CD8-positive, alpha-beta memory T cell (primary cell): ENCODE measurements at places on chromosomes 4 and X. TPM values are rescaled to one million over a fixed set of nuclear protein-coding genes. Genes with fewer than 3 reads are reported as not detected.

DNA sequence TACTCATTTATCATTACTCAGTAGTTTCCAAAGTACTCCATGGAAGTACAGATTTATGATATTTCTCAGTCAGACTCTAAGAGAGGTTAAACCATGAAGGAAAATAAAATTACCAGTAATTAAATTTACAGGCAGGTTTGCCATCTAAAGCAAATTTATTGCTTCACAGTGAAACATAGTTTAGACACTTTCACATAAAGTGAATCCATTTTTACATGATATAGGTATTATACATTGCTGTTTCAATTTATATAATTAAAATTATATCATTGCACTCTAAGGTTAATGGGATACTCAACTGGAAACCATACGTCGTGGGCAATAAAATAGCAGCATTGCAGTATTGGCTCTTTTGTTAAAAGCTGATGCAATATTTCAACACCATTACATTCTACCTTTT lies 202.8 kb downstream of the SLIT2 start:
- no peaks in the 10 kb centered on the region for H3K27me3 ChIP-seq
- no peak overlapping the region for H3K27ac ChIP-seq
- H3K36me3 ChIP-seq, result no peaks in the 10 kb centered on the region
- no peaks in the 10 kb centered on the region for H3K4me1 ChIP-seq

GRCh38 chr4:114599231-114599902 lies 760 bp downstream of the UGT8 start:
- DNase-seq, result no peak
- H3K4me1 ChIP-seq, result no peaks in the 10 kb centered on the region
- no peaks in the 10 kb centered on the region for H3K27me3 ChIP-seq
- H3K27ac ChIP-seq, result no peak overlapping the region

GRCh38 chr4:78432896-78433295 lies 118.7 kb upstream of the ANXA3 start:
- H3K4me1 ChIP-seq, result no peaks in the 10 kb centered on the region
- DNase-seq, result no peak
- no peaks in the 10 kb centered on the region for H3K36me3 ChIP-seq
- H3K27me3 ChIP-seq, result no peaks in the 10 kb centered on the region
- no peak overlapping the region for H3K27ac ChIP-seq

DNA sequence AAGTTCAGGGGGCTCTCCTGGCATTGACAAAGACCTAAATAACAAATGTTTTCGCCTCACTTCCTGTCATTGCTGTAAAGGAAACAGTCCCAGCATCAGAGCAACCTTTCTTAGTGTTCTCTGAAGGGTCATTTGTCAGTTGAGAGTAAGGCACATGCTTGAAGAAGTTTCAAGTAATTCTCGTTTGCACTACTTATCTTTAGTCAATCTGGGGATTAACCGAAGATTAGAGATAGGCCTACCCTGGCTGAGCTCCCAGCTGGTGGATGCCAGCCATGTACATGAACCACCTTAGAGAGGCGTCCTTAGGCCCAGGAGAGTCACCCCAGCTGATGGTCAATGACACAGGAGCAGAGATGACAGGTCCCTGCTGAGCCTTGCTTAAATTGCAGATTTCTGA lies 189.9 kb upstream of the PGRMC2 start:
- no peaks in the 10 kb centered on the region for H3K27me3 ChIP-seq
- no peak overlapping the region for H3K27ac ChIP-seq
- no peak for DNase-seq
- no peaks in the 10 kb centered on the region for H3K36me3 ChIP-seq
- H3K4me3 ChIP-seq, result no peak overlapping the region
- no peaks in the 10 kb centered on the region for H3K4me1 ChIP-seq

GRCh38 chr4:172899861-172900260 lies 268.8 kb upstream of the GALNT7 start:
- H3K36me3 ChIP-seq, result no peaks in the 10 kb centered on the region
- DNase-seq, result no peak
- H3K4me3 ChIP-seq, result no peak overlapping the region
- H3K4me1 ChIP-seq, result no peaks in the 10 kb centered on the region

DNA sequence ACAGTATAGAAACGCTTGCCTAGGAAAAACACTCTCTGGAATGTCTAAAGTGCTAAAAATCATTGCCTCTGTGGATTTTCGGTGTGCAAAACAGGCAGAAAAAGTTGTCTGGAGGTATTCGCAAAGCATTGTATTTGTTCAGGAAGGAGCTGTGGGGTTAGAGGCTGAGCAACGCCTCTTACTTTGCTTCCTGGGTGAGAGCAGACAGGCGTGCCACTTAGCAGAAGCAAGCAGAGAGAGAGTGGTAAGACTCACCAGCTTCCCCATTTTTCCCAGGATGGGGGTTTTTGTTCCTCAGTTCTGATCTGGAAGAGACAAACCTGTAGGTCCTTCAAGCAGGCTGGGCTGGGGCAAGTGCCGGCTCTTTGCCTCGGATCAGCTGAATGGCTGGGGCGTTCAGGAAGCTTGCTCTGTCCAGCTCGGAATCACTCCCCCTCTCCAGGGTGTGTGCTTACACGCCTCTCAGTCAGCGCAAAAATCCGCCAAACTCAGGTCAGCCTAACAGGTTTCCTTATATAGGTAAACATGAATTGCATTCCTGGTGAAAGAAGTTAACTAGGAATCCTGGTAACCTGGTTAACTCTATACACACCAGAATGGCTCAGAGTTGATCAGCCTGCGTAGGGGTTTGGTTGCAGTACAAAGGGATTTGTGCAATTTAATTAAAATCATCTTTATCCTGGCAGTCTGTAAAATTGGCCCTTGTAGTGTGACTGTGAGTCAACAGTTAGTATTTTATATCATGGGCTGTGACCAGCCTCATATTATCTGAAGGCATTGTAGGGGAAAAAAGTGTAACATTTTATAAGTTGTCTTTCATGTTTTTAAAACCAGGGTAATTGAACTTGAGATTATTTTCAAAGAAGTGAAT lies 213.1 kb upstream of the MID1 start:
- no peaks in the 10 kb centered on the region for H3K36me3 ChIP-seq
- no peak overlapping the region for H3K4me3 ChIP-seq
- H3K27me3 ChIP-seq, result no peaks in the 10 kb centered on the region
- DNase-seq, result no peak
- H3K4me1 ChIP-seq, result no peaks in the 10 kb centered on the region

GRCh38 chrX:16687514-16687913 lies 25.0 kb downstream of the CTPS2 start:
- H3K4me1 ChIP-seq, result no peaks in the 10 kb centered on the region
- no peaks in the 10 kb centered on the region for H3K36me3 ChIP-seq
- no peak overlapping the region for H3K4me3 ChIP-seq
- H3K27ac ChIP-seq, result no peak overlapping the region

DNA sequence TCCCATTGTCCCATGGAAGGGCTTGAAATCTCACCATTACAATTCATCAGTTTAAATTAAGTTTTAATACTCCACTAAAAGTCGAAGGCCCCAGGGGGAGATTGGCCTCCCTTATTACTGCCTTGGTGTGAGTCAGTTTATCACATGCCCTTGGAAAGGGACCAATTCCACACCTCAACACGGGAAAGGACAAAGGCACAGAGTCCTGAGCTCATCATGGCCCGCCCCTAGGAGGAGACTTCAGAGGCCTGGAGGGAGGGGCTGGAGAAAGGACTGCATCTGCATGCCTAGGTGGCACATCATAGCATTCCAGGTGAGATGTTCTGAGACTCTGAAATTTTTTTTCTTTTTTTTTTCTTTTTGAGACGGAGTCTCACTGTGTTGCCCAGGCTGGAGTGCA lies 2.8 kb upstream of the SEL1L3 start:
- no peak overlapping the region for H3K4me3 ChIP-seq
- DNase-seq, result no peak
- no peaks in the 10 kb centered on the region for H3K36me3 ChIP-seq

DNA sequence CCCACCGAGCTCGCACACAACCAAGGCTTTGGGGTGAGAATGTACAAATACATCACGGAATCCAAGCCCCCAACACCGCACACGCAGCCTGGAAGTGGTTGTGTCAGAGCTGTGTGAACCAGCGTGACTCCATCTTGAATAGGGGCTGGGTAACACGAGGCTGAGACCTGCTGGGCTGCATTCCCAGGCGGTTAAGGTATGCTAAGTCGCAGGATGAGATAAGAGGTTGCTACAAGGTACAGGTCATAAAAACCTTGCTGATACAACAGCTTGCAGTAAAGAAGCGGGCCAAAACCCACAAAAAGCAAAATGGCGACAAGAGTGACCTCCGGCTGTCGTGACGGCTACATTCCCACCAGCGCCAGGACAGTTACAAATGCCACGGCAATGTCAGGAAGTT lies 258.4 kb downstream of the DHRSX start:
- H3K4me1 ChIP-seq, result no peaks in the 10 kb centered on the region
- H3K4me3 ChIP-seq, result no peak overlapping the region
- no peaks in the 10 kb centered on the region for H3K27me3 ChIP-seq
- DNase-seq, result no peak
- no peaks in the 10 kb centered on the region for H3K36me3 ChIP-seq
- H3K27ac ChIP-seq, result no peak overlapping the region

- DNase-seq, result no peak
- H3K36me3 ChIP-seq, result no peaks in the 10 kb centered on the region
- no peak overlapping the region for H3K4me3 ChIP-seq
- H3K27ac ChIP-seq, result no peak overlapping the region
- H3K4me1 ChIP-seq, result no peaks in the 10 kb centered on the region
These were observed 67.5 kb downstream of the RBM47 start for GRCh38 chr4:40562208-40562607.

- H3K27ac ChIP-seq, result no peak overlapping the region
- DNase-seq, result no peak
- no peak overlapping the region for H3K4me3 ChIP-seq
- no peaks in the 10 kb centered on the region for H3K4me1 ChIP-seq
- H3K27me3 ChIP-seq, result no peaks in the 10 kb centered on the region
- H3K36me3 ChIP-seq, result no peaks in the 10 kb centered on the region
These were observed 622.7 kb downstream of the RAB28 start for GRCh38 chr4:12861422-12861821.

GRCh38 chr4:54400188-54400587 lies 171.1 kb downstream of the PDGFRA start:
- no peaks in the 10 kb centered on the region for H3K27me3 ChIP-seq
- H3K4me3 ChIP-seq, result no peak overlapping the region
- no peak for DNase-seq
- no peaks in the 10 kb centered on the region for H3K36me3 ChIP-seq
- no peaks in the 10 kb centered on the region for H3K4me1 ChIP-seq

GRCh38 chr4:5883916-5884315 lies 9.0 kb downstream of the CRMP1 start:
- no peak overlapping the region for H3K4me3 ChIP-seq
- no peaks in the 10 kb centered on the region for H3K4me1 ChIP-seq
- peaks cover 3% of the 10 kb centered on the region for H3K27me3 ChIP-seq
- H3K36me3 ChIP-seq, result no peaks in the 10 kb centered on the region
- no peak for DNase-seq

GRCh38 chr4:41989994-41990364 lies 351 bp upstream of the SLC30A9 start:
- H3K27ac ChIP-seq, result peak overlapping the region; percentile 95
- peak overlapping the region; percentile 89 for H3K4me3 ChIP-seq
- DNase-seq, result no peak
- H3K36me3 ChIP-seq, result no peaks in the 10 kb centered on the region
- H3K27me3 ChIP-seq, result no peaks in the 10 kb centered on the region
- H3K4me1 ChIP-seq, result peaks cover 29% of the 10 kb centered on the region

DNA sequence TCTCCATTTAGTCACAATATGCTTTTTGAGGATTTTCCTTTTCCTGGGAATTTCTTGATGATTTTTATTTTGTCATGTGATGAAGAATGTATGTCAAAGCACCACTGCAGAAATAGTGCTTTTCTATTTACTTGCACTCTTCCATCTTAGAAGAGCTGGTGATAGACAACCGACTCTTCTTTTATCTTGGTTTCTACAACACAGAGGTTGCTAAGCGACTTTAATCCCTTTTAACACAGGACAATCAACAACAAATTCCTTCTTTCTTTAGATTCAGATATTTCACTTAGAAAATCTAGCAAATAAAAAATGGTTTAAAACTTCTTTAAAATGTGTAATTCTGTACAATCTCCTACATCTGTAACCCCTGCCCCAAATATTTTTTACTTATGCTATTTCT lies 34.6 kb downstream of the TET2 start:
- peaks cover 4% of the 10 kb centered on the region for H3K4me1 ChIP-seq
- no peaks in the 10 kb centered on the region for H3K36me3 ChIP-seq
- no peak overlapping the region for H3K4me3 ChIP-seq
- no peaks in the 10 kb centered on the region for H3K27me3 ChIP-seq
- DNase-seq, result no peak

GRCh38 chrX:99795495-99795894 lies 614.6 kb downstream of the PCDH19 start:
- no peaks in the 10 kb centered on the region for H3K4me1 ChIP-seq
- no peaks in the 10 kb centered on the region for H3K36me3 ChIP-seq
- DNase-seq, result no peak
- no peaks in the 10 kb centered on the region for H3K27me3 ChIP-seq

DNA sequence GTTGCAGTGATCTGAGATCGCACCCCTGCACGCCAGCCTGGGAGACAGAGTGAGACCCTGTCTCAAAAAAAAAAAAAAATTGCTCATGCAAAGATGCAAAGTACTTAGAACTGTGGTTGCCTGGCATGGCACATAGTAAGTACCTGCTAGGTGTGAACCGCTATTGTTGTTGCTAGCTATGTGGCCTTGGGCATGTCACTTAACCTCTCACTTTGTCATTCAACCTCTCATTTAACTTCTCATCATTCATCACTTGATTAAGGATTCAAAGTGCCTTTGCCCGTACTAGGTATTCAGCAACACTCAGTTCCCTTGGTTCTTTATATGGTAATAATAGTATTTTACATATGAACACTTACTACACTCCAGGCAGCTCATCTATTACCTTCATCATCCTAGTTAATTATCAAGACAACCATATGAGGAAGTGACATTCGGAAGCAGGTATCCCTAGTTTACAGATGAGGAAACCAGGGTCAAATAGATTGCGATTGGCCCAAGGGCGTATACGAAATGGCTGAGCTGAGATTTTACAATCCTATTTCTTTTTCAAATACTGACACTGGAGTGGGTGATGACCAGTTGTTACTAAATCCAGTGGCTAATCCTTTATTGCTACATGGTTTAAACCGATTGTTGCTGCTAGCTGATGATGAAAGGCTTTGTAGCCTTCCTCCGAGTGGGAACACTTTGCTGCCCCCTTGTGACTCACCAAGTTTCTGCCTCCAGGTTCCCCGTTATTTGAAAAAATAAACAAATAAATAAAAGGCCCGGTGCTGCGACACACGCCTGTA lies 28.8 kb upstream of the SOWAHD start:
- no peaks in the 10 kb centered on the region for H3K4me1 ChIP-seq
- H3K27me3 ChIP-seq, result no peaks in the 10 kb centered on the region
- DNase-seq, result peak; percentile 48
- no peak overlapping the region for H3K4me3 ChIP-seq
- H3K36me3 ChIP-seq, result no peaks in the 10 kb centered on the region

GRCh38 chr4:118758293-118758692 lies 73.1 kb downstream of the METTL14 start:
- H3K4me3 ChIP-seq, result no peak overlapping the region
- peaks cover 10% of the 10 kb centered on the region for H3K36me3 ChIP-seq
- H3K27me3 ChIP-seq, result no peaks in the 10 kb centered on the region

- H3K27me3 ChIP-seq, result no peaks in the 10 kb centered on the region
- H3K4me3 ChIP-seq, result no peak overlapping the region
- no peak for DNase-seq
- no peaks in the 10 kb centered on the region for H3K36me3 ChIP-seq
These were observed 10.2 kb upstream of the FAM120C start for GRCh38 chrX:54193085-54193821.

The GRPR gene
- total RNA-seq, result 0.22 TPM

The TEX13C gene
- total RNA-seq, result not detected

The FAM156A gene
- 18.5 TPM for total RNA-seq

The GSPT2 gene
- 11.3 TPM for total RNA-seq

The BEX5 gene
- total RNA-seq, result 2.0 TPM
